Chondrocyte (in vitro differentiated cells): ENCODE measurements at places on chromosomes 5 and 9. TPM values are rescaled to one million over a fixed set of nuclear protein-coding genes. Genes with fewer than 3 reads are reported as not detected.

Gene TMEM167A
- total RNA-seq, result 105 to 139 TPM (median 113 TPM) in 3 replicates

Gene TMC1
- total RNA-seq, result not detected in 3 replicates

DNA sequence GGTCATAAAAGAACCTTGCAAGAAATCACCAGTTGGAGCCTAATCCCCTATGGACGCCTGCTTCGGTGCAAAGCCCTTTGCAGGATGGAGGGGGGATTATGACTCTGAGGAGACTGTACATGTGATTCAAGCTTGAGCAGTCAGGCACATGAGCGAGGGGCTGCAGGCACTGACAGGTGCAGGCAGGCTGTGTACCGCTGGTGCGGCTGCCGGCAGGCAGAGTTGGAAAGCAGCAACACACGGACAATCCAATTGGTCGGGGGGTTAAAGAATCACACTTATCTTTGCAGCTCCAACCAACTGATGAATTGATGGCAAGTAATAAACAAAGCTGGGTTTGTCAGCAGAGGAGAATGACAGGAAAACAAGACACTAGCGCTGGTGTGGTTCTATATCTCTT is 5.7 kb downstream of the WHRN start:
- H3K4me1 ChIP-seq, result peaks cover 31% of the 10 kb centered on the region
- H3K27me3 ChIP-seq, result peaks cover 7% of the 10 kb centered on the region
- no peak for DNase-seq
- no peaks in the 10 kb centered on the region for H3K36me3 ChIP-seq
- no peak overlapping the region for H3K27ac ChIP-seq

DNA sequence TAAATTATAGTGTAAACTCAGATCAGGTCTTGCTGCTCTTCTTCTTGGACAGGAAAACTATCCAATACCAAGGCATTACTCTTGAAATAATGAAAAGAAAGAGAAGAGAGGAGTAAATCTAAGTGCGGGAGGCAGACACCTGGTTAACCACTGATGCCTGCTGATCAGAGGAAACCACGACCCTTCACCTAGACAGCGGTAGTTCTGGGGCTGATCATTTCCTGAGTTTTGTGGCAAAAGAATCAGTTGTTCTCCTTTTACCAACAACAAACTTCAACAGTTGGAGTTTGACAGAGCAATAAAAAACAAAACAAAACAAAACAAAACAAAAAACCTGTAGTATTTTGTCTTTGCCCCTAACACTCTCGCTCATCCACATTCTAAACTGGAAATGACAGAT is 3.0 kb downstream of the RLN1 start:
- H3K4me3 ChIP-seq, result no peak overlapping the region
- no peak for DNase-seq
- H3K27me3 ChIP-seq, result peaks cover 28% of the 10 kb centered on the region

DNA sequence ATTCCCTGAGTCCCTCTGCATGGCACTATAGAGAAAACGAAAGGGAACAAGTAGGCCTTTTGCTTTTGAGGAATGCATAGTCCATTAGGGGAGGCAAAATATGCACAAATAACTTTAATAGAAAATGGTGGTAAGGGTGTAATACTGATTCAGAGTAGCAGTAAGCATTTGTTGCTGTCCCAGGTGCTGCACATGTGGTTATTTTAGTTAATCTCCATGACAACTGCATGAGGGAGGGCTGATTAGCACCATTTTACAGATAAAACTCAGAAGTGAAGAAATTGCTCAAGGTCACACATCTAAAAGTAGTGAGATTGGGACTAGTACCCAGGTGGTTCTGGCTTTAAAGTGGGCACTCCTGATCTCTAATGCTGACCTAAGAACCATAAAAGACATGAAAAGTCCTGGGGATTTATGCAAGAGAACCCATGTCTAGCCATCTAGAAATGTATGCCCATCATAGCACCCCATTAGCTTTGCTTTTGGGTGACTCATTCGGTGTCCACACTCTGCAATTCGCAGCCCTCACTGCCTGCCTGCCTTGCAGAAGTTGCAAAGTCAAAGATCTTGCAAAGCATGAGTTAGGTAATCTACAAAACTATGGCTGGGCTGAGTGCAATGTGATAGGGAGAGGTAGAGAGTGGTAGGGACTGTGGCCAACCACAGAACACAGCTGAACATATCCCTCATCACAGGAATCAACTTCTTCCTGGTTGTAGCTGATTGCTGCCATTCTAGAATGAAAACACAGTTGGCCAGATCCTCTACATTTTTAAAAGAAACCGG is 195.2 kb downstream of the PTTG1 start:
- H3K27ac ChIP-seq, result no peak overlapping the region
- no peak for DNase-seq
- H3K4me1 ChIP-seq, result no peaks in the 10 kb centered on the region
- H3K36me3 ChIP-seq, result no peaks in the 10 kb centered on the region
- peaks cover 2% of the 10 kb centered on the region for H3K27me3 ChIP-seq
